ENCODE measurements at places on chromosomes 6 and 20.

- no peak for DNase-seq
These were observed 72.4 kb downstream of the HACE1 start for GRCh38 chr6:104787305-104787704.

DNA sequence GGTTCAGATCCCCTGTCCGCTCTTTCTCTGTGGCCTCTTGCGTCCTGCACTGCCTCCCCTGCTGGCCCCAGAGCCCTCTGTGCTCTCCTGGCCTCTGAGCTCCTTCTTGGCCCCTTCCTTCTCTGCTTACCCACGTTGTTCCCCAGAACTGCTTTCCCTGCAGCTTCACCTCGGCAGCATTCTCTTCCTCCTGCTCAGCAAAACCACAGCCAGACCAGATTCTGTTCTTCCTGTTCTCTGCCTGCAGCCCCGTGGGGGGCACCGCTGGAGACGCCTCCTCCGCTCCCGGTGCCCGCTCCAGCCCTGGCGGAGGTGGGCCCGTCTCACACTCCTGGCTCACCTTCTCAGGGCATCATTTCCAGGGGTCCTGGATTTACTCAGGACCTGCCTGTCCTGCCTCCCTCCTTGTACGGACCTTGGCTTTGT lies 59.7 kb downstream of the TCP11 start:
- no peak for DNase-seq

- no peak for DNase-seq
These were observed 46.4 kb downstream of the FOXF2 start for GRCh38 chr6:1435806-1436205.

GRCh38 chr6:44563397-44563796 lies 175.9 kb downstream of the CDC5L start:
- no peak for DNase-seq

DNA sequence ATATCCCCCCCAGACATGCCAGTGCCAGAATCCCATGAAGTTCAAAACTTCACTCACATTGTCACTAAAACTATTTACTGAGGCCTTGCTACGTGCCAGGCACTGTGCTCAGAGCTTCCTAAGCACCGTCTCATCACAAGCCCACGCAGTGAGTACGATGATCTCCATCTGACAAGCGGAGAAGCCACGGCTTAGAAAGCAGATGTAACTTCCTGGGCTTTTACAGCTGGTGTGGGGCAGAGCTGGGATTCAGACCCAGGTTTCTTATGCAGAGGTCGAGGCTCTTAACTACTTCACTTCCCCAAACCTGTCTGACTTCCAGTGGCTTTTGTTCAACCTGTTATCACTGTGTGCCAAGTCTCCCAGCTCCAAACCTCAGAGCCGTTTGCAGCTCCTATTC lies 8.3 kb downstream of the MDGA1 start:
- DNase-seq: no peak

- DNase-seq: no peak
These were observed at the start of gene PRELID3B for GRCh38 chr20:59042151-59042795. TSS of gene PRELID3B (minus strand) at chr20:59042786. CDS start at chr20:59042730, 56 bp downstream.

DNA sequence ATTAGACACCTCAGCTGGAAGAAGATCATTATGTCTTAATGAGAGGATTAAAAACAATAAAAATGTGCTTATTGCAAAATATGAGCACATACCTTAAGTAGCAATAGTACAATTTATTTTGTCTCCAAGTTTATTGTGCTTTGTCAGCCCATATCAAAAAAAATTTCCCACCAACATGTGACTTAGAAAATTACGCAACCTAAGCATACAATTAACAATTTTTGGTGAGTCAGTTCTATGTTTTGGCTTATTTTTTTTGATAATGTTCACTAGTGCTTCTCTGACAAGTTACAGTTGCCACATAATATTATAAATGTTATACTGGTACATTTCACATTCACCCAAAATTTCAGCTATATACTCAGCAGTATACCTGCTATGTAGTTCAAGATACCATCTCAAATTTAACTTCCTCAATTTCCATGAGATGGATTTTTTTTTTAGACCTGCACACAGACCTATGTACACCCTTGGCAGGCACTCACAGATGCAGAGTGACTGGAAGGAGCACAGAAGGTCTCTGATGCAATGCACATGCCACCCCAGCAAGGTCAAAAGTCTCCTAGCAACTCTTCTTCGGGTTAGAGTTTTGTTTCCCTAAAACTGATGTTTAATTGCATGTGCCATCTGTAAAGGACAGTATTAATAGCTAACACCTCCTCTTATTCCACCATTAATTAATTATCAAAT lies 112.4 kb downstream of the PRKN start:
- no peak for DNase-seq

DNA sequence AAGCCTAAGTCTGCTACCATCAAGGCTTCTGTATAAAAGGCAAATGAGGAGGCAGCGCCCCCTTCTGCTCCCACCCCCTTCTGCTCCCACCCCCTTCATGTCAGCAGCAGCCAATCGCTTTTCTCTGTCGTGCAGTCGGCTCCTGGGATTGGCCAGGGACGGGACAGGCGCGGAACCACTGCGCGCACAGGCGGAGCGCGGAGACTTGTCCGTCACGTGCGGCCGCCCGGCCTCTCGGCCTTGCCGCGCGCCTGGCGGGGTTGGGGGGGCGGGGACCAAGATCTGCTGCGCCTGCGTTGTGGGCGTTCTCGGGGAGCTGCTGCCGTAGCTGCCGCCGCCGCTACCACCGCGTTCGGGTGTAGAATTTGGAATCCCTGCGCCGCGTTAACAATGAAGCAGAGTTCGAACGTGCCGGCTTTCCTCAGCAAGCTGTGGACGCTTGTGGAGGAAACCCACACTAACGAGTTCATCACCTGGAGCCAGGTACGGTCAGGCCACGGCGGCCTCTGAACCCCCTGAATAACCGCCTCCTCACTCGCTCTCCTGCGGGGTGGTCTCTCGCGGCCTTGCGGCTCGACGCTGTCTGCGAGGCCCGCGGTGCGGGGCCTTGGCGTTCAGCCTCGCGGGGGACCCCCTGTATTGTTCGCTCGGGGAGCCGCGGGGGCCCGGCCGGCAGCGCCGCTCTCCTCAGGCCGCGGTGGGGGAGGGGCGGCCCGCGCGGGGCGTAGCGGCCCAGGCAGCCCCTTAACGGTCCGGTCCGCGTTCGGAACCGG lies at the start of gene HSF2:
Gene HSF2 (plus strand): TSS at position 305 of the 773 bp plus-strand sequence. CDS start 86 bp downstream, at position 391.
- peak; percentile 97 for DNase-seq

DNA sequence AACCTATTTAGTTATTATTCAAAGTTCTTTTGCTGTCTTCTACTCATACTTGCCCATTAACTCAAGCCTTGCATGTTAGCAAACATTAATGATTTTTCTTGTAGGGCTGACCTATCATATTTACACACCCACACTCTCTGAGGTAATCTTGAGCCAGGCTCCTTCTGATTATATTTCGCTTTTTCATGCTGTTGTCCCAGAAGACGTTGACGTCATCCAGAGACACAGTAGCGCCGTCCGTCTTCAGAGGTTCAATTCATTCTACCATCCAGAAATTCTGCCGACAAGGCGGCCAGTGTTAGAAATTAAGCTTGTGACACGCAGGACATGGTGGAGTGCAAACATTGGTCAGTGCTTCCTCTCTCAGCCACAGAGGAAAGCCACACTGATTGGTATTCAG lies 584.7 kb downstream of the BMP2 start:
- DNase-seq: no peak

- no peak for DNase-seq
These were observed 26.9 kb upstream of the STX11 start for GRCh38 chr6:144123421-144123820.

DNA sequence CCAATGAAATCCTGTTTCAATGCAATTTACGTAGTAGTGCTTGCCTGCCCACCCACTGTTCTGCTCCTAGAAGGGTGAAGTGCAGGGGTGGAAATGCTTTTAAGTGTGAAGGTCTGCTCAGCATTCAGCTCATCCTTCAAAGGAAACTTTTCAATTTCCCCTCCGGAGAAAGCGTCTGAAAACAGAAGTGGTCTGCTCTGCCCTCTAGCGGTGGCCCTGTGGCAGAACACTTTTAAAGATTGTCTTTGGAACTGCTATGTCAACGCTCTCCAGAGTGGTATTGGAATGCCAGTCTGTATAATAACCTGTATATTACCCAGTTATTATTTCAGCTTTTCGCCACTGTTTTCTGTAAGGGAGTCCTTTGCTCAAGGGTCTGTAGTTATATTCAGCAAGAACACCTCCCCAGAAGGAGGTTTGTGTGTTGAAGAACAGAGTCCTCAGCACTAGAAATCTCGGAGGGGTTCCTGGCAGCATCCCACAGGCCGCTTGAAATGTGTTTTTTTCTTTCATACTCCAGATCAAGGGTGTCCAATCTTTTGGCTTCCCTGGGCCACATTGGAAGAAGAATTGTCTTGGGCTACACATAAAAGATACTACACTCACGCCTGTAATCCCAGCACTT lies 63.1 kb upstream of the KLHL31 start:
- DNase-seq: peak; percentile 38

DNA sequence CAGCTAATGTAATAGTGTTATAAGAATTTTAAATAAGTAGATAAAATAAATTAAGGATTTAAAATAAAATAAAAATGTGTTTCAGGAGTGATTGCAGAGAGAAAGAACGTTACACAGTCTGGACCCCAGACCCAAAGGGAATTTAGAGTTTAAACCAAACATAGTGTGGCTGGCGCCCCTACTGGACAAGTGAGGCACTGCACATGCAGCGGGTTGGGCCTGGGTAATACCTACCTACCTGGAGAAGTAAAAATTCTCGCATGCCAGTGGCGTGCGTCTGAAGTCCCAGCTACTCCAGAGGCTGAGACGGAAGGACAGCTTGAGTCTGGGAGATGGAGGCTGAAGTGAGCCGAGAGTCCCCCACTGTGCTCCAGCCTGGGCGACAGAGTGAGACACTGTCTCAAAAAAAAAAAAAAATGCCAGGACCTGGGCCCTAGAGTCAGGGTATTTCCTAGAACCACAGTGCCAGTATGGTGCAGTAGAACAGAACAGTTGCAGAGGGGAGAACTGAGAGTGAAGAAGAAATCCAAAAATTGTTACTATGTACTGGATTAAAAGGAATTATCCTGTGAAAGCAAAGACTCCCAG lies 71.4 kb upstream of the TCF21 start:
- peak; percentile 40 for DNase-seq

- no peak for DNase-seq
These were observed 99.5 kb upstream of the THEMIS start for GRCh38 chr6:128000363-128000762.

GRCh38 chr6:71047417-71047816 lies 90.6 kb upstream of the B3GAT2 start:
- no peak for DNase-seq

- no peak for DNase-seq
These were observed 67.9 kb downstream of the CGA start for GRCh38 chr6:87027021-87027420.

GRCh38 chr6:147859071-147859470 lies 350.6 kb downstream of the SAMD5 start:
- DNase-seq: no peak

DNA sequence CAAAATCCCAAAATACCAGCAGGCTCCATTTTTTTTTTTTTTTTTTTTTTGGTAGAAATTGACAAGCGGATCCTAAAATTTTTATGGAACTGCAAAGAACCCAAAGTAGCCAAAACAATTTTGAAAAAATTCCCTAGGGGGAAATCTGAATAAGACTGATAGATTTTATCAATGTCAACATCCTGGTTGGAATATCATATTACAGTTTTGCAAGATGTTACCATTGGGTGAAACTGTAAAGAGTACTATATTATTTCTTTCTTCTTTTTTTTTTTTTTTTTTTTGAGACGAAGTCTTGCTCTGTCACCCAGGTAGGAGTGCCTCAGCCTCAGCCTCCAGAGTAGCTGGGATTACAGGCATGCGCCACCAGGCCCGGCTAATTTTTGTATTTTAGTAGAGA lies 29.4 kb upstream of the BEND3 start:
- no peak for DNase-seq

DNA sequence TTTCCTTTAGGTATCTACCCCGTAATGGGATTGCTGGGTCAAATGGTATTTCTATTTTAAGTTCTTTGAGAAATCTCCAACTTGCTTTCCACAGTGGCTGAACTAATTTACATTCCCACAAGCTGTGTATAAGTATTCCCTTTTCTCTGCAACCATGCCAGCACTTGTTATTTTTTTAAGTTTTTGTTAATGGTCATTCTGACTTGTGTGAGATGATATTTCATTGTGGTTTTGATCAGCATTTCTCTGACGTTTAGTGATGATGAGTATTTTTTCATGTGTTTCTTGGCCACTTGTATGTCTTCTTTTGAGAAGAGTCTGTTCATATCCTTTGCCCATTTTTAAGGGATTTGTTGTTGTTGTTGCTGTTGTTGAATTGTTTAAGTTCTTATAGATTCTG lies 871.1 kb downstream of the KIF16B start:
- no peak for DNase-seq

GRCh38 chr6:169895000-169895759 lies 143.8 kb downstream of the ERMARD start:
- DNase-seq: no peak

DNA sequence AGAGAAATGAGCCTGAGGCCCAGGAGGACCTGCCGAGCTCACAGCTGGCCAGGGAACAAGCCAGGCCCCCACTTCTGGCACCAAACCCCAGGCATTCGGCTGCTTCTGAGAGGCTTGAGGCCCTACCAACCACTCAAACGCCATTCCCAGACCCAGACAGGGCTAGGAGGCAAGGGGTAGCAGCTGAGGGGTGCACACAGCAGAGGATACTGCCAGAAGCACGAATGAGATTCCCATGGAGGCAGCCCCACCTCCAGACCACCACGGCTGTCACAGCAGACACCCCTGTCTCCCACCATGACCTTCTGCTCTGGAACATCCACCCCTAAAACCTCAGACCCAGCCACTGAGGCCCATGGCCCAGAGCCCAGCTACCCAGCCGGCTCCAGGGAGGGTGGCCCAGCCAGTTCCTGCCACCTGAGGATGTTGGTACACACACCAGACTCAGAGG lies 36.1 kb downstream of the NTSR1 start:
- no peak for DNase-seq
